ENCODE measurements at places on chromosomes 2 and 18.

DNA sequence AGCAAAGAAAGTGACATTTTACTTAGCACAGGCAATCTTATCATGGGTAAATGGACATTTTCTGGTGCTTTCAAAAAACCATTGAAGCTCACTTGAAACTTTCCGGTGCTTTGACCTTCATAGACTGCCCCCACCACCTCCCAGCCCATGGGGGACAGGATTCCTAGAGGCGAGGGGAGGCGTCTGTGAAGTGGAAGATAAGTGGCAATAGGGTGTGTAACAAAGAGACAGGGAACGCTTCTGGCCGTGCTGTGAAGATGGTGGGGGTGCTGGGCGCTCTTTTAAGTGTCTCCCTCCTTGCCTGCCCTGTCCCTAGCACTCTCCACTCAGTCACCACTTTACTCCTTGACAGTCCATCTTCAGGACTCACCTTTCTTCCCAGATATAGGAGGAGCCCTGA, 23.4 kb upstream of the GMPPA start:
- DNase-seq: no peak

- no peak for DNase-seq
Observed at GRCh38 chr2:71937396-71937795, 210.3 kb downstream of the CYP26B1 start.

DNA sequence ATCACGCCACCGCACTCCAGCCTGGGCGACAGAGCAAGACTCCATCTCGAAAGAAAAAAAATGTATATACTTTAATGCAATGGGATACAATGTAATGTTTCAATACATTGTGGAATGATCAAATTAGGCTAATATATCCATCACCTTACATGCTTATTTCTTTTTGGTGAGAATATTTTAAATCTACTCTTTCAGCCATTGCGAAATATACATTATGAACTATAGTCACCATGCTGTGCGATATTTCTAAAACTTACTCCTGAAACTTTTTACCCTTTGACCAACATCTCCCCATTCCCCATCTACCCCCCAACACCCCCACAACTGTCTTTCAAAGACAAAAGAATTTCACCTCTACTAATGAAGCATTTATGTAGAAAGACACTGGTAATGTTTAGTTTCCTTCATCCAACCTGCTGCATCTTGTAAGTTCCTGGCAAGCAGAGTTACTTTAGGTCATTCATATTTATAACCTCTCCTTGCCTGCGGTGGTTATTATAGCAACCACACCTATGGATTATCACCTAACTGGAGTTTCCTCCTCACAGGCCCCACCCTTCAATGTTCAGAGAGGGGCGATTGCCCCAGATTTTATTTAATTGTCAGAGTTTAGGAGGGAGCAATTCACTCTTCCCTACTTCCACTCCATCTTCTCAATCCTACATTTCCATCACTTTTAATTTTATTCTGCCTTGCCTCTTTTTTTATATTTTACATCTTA, 1.2 kb upstream of the ME2 start:
- no peak for DNase-seq

GRCh38 chr2:73984922-73985307, 205 bp downstream of the TET3 start:
- DNase-seq: no peak

DNA sequence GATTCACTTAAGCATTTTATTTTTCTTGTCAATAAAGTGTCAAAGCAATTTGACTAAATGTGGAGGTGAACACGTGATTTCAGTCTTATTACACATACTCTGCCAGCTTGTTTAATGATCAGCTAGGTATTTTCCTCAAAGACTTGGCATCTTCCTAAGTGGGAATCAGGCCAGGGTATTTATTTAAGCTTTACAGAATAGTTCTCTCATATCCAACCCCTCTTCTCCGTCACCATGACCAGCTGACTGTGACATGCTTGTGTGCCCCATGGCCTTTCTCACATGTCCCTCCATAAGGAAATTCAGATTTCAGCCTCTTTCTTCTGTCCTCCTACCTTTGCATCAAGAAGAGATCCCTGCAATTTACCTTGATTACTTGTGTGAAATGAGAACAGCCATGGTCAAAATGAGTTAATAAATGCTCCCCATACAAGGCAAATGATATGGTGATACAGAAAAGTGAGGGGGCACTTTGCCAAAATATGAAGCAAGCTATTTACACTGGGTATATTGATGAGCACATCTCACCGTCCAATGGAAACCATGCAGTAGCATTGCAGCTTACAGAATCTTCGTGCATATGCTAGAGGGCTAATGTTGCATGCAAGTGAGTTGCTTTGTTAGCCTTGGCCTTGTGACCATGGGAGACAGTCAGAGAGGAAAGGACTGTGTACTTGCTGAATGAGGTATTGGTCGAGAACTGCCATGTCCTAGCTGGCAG, 202.2 kb downstream of the RNF152 start:
- no peak for DNase-seq

Data from right kidney (tissue), 9 donors.